Natural killer cell treated with Interleukin-12 subunit alpha and Interleukin-12 subunit beta and Interleukin-15 and Interleukin-18, amount 100 ng/mL, for 72 hours (primary cell): ENCODE measurements at places on chromosomes 5 and 9. TPM values are rescaled to one million over a fixed set of nuclear protein-coding genes. Genes with fewer than 3 reads are reported as not detected.

Gene SLC1A3
- 1.2 TPM for total RNA-seq

Gene GALT
- 19.4 TPM for total RNA-seq

Gene ADAMTS2
- not detected for total RNA-seq

Gene FOXD4L5
- 0.21 TPM for total RNA-seq

Gene ADAMTS16
- total RNA-seq = not detected

Gene ENHO
- total RNA-seq = not detected

Gene CEL
- total RNA-seq = 0.95 TPM

Gene PCDHA7
- total RNA-seq = not detected

Gene BHMT
- not detected for total RNA-seq

Gene DIRAS2
- total RNA-seq = not detected

Gene SNCAIP
- not detected for total RNA-seq

Gene SPATA31E1
- not detected for total RNA-seq

Gene LRRC26
- total RNA-seq = not detected

Gene GKAP1
- total RNA-seq = 4.3 TPM

Gene REEP2
- not detected for total RNA-seq

Gene TEK
- not detected for total RNA-seq

Gene WDR31
- total RNA-seq = 1.4 TPM

Gene LHX2
- total RNA-seq = not detected

Gene FBP2
- not detected for total RNA-seq

Gene PCDHB6
- total RNA-seq = not detected

Gene DMRT2
- not detected for total RNA-seq

Gene PPP1R26
- total RNA-seq = 7.7 TPM
